ENCODE measurements at places on chromosomes 3 and 15.

DNA sequence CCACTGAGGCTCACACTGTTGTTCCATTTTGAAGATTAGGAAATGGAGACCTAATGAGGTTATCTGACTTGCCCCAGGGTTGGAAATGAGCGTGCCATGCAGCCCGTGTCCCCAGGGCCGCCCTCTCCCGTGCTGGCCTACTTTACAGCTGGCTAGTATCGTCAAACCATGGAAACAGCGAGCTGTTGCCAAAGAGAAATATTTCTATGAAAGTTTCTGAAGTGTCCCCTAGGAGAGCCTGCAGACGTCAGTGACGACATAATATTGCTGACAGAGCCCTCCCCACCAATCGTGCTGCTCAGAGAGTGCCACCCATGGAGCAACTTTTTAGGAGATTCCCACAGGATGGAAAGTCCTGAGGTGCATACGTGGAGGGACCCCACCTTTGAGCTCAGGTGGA lies 11.2 kb upstream of the FAM174B start:
- no peak for DNase-seq

DNA sequence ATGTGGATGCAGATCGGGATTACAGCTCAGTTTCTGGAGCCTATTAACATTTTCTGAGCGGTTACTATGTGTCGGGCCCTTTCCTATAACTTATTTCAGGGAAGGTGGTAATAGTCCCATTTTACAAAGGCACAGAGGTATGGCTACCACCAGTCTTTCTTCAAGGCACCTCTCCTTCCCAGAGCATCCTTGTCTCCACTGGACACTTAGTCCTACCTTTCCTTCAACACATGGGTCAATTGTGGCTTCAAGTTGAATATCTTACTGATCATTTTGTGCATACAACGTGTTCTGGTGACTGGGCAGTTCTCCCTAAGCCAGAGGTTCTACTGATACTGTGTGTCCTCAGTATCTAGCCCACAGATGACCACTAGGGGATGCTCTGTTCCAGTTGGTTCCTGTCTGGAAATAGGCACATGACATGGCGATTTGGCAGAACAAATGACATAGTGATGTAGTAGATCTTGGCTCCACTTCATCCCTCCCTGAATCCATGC lies 60.7 kb upstream of the CMTM8 start:
- DNase-seq, result peak; percentile 27

DNA sequence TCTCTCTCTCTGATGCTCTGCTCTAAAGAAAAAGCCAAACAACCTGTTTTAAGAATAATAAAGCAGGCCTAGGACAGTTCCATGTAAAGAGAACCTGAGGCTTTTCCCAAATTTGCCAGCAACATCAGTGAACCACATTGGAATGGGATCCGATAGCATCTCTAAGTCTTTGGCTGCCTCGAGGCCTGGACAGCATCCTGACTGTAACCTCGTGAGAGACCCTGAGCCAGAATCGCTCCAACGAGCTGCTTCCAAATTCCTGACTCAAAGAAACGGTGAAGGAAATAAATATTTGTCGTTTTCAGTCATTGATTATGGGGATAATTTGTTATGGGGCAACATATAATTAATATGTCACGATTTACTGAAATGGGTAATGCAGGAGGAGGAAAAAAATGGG lies 1012.8 kb downstream of the ROBO2 start:
- DNase-seq, result no peak

DNA sequence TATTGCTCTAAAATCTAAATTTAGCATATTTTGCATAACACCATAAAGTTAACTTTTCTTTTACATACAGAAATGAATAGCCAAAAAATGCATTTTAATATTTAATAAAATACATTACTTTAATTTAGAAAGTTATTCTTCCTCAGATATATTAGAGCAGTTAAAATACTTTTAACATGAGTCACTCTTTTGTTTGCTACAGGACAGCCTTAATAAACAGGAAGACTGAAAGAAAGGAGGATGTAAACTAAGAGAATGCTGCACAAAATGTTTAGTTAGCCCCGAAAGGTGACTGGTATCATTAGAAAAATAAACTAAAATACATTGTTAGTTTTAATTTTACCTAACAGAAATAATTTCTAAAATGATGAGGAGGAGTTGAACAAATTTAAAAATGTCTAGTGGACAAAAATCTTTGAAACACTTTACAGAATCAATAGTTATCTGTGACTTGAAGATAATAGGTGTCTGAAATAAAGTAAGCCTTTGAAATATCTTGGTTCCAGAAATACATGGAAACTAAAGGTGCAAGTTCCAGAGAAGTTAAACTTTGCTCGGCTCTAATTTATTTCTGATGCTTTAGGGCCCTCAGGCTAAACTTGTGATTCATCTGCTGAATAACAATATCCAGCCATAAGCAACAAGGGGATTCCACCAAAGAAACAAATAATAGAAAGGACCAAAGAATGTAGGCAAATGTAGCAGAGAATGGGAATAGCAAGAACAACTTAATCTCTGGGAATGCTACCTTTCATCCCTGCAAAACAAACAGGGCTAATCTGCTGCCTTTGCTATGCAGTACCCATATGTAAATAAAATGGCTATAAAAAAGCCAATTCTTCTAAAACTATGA lies 138.3 kb upstream of the UBP1 start:
- DNase-seq, result peak; percentile 46

DNA sequence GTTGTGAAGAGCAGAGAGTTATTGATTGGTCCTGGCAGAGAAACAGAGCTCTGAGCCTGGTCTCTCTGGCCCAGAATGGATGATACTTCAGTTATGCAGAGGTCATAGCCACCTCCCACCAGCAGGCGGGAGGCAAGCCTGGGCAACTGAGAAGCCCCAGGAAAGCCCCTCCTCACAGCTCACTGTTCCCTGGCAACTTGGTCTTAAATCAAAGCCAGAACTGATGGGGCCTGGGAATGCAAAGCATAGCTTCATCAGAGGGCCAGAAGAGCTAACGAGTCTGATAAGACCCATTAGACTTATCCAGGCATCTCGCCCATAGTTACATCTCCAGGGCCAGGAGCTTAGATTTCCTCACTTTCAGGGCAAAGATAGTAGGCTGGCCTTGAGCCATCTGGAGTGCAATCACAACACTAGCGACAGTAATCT lies 5.5 kb upstream of the COLQ start:
- DNase-seq, result no peak

GRCh38 chr3:138241676-138242075 lies 54.6 kb downstream of the ARMC8 start:
- no peak for DNase-seq

DNA sequence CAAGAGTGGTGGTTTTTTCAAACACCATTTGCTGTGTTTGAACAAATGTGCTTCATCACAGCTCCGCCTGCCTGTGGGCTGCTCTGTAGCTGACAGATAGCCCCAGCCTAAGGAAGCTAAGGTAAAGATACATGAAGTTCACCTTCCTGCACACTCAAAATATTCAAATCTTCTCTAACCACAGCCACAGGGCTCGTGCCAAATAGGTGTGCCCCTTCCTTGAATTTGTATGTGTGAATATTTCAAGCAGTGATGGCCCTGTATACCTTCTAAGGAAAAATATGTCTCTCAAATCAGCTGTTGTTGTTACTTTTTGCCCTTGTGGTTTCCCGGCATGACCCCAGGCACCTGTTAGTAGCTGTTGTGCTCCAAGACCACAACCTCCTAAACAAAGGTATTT lies 92.8 kb downstream of the CCNL1 start:
- DNase-seq, result no peak

DNA sequence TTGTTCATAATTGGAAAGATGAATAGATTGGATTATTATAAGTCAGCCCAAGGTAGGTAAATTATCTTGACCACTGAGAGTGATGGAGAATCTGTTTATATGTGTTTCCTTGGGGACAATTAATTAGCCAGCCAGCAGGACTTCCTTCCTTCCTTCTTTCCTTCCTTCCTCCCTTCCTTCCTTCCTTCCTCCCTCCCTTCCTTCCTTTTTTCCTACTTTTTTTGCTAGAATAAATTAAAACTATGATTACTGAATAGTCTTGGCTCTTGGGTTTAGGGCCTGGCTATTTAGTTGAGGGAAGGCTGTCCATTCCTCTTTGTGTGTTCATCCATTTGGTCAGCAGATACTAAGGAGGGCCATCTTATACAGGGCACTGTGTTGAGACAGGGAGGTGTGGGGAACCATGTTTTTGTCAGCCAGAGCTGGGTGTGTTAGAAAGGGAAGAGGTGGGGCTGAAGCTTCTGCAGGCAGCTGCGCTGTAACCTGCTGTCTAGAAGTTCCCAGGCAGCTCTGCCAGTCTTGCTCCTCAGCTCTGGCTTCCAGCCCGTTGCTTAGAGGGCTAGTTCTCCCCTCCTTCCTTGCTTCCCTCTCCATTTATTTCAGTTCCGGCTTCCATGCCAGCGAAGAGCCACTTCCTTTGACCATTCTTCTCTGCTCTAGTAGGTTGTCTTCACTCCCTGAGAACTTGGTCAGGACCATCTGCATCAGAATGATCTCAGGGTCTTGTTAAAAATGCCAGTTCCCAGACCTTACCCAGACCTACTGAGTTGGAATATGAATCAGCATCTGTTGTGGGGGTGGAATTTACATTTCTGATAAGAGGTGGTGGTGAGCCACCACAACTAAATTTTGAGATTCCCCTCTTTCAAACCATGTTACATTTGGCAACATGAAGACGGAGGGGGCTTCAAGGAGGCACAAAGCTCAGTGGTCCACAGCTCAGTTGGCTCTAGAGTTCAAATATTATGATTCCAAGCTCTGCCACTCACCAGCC lies 113.9 kb downstream of the DGKG start:
- DNase-seq, result no peak

DNA sequence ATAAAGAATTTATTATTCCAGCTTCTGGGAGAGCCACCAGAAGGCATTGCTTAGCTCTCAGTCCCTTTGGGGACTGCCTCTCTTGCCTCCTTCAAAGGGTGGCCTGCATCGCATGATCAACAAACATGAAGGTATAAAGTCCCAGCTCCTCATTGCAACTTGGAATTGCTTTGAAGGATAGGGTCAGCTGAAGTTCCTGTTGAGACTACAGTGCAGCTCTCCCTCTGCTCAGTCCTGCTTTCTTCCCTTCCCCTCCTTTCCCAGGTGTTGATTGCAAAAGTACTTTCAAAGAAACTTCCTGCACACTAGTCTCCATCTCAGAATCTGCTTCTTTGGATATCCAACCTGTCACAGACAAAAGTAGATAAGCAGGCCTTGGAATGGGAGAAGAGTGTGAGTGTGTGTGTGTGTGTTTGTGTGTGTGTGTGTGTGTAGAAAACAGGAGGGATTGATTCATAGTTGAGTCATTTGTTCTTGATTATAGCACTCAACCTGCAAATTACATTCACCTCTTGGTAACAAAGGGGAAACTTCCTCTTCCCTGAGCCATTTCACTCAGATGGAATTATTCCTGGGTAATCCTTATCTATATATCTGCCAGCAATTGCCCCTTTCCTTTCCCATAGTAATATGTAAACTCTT lies 13.7 kb downstream of the CCR8 start:
- DNase-seq, result no peak

- DNase-seq, result no peak
Measured at GRCh38 chr3:73812054-73812453, 187.3 kb upstream of the PDZRN3 start.

GRCh38 chr3:190131329-190131728 lies 10.6 kb upstream of the P3H2 start:
- no peak for DNase-seq

DNA sequence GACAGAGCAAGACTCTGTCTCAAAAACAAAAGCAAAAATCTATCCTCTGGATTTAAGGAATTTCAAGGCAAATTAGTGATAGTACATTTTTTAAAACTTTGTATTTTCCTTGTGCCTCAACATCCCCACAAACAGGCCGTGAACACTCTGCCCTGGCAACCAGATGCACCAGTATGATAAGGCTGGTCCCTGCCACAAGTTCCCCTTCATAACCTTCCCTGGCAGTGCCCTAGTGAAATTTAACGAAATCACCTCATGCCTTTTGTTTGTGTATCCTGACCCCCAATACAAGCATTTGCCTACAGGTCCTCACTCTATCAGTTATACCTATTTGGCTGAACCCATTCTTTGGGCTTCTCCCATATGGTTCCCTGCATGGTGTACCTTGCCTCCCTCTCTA lies 107.4 kb upstream of the FLNB start:
- DNase-seq, result no peak

GRCh38 chr15:97129674-97130073 lies 799.2 kb downstream of the NR2F2 start:
- no peak for DNase-seq

GRCh38 chr3:43194490-43195114 lies 88.7 kb upstream of the POMGNT2 start:
- DNase-seq, result no peak

- DNase-seq, result no peak
Measured at GRCh38 chr3:8450618-8451017, 51.0 kb upstream of the LMCD1 start.

GRCh38 chr3:112811131-112811884 lies 35.4 kb downstream of the CD200R1L start:
- DNase-seq, result peak; percentile 23
